ENCODE measurements at places on chromosomes 7 and 10.

DNA sequence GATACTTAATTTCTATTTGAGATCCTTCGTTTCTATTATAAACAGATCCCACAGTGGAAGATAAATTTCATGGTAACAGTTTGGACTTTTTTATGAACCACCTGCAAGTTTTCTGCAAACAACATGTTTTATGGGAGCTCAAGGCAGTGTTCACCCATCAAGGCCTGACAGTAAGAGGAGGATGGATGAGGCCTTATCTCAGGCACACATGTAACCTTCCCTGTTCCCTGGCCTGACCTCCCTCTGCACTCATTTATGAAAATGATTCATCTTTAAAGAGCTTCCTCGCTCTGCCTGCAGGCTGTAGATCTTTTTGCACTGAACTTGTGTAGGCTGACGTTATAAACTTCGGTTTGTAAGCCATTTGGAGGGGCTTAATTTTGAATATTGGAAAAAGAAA, 500.1 kb downstream of the GATA3 start:
- H3K4me1 ChIP-seq = no peaks in the 10 kb centered on the region
- DNase-seq = no peak
- no peak overlapping the region for H3K27ac ChIP-seq
- H3K27me3 ChIP-seq = no peaks in the 10 kb centered on the region

DNA sequence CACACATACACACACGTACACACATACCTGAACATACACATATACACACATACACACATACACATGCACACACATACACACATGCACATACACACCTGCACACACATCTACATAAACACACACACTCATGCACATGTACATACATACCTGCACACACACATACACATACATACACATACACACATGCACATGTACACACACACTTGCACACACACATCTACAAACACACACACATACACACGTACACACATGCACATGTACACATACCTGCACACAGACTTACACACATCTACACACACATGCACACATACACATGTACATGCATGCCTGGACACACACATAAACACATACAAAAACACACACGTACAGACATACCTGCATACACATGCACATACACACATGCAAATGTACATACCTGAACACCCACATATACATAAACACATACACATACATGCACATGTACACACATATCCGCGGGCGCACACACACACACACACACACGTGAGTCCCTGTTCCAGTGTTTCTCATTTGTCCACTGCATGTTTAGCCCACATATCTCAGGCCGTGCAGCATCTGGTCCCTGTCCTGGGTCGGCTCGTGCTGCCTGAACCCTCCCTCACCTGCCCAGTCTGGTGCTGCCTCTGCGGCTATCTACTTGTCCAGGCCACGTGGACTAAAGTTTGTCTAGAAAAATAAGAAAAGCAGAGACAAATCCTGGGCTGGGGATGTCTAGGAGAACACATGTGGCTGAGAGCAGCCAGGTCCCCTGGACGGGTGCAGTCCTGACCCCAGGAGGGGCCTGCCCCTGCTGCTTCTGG, 238.7 kb downstream of the TCERG1L start:
- peaks cover 4% of the 10 kb centered on the region for H3K4me1 ChIP-seq
- H3K36me3 ChIP-seq = no peaks in the 10 kb centered on the region
- peaks cover 5% of the 10 kb centered on the region for H3K27me3 ChIP-seq
- no peak overlapping the region for H3K4me3 ChIP-seq

DNA sequence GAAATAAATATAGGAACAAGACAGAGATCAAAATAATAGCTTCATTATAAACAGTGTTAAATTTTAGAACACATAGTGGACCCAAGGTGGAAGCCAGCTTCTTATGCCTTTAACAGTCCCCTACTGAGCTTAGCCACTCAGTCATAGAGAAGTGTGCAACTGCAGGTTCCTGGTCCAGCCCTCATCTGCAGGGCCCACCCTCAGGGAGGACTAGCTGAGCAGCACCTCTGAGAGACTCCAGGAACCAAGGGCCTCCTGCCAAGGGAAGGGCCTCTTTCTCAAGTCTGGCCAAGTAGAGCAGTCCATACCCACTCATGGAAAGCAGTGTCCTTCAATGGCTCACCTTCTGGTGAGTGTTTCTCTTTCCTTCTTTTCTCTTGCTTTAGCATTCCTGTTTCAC, 173.7 kb upstream of the PRPS1L1 start:
- peak; percentile 37 for DNase-seq
- peak overlapping the region; percentile 49 for H3K27ac ChIP-seq
- H3K27me3 ChIP-seq = no peaks in the 10 kb centered on the region

DNA sequence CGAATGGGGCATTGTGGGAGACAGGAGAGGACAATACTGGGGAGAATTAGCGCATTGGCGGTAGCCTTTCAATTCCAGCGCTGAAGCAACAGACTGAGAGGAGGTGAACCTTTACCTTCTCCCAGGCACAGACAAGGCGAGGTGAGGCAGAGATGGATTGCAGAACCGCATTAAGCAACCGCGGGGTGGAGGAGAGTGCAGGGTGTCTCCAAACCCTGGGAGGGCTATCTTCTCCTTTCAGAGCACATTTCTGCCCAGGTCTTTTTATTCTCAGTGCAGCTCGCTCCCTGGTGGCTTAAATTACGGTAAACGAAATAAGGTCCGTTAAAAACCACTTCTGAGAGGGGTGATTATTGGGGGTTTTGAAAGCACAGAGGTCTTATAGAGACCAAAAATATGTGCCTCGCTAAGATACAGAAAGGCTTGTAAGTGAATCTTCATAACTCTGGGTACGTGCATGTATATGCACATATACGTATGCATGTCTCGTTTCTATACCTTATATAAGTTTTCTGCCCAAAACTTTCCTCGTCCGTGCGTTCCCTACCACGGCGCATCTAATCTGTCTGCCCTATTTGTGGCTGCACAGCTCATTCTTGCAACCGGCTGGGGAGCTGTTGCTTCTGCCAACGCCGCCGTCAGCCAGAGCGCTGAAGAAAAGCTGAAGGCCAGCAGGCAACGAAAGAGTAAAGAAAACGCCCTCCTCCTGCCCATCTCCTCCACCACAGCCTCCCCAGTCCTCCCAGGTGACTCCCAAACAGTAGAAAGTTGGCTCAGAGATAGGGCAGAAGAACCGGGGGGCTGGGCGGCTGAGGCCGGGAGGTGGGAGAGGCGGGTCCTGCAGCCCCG, 895 bp upstream of the ZNF804B start:
- H3K4me1 ChIP-seq = peaks cover 17% of the 10 kb centered on the region
- no peaks in the 10 kb centered on the region for H3K36me3 ChIP-seq
- peak; percentile 41 for DNase-seq
- H3K4me3 ChIP-seq = peak overlapping the region; percentile 43

- peaks cover 32% of the 10 kb centered on the region for H3K4me1 ChIP-seq
- H3K36me3 ChIP-seq = no peaks in the 10 kb centered on the region
- H3K27me3 ChIP-seq = no peaks in the 10 kb centered on the region
- H3K27ac ChIP-seq = peak overlapping the region; percentile 69
- DNase-seq = no peak
- no peak overlapping the region for H3K4me3 ChIP-seq
Measured at GRCh38 chr10:89374713-89375141, 3.1 kb upstream of the IFIT1B start.

GRCh38 chr10:122233857-122234348, 37.2 kb upstream of the BTBD16 start:
- no peak overlapping the region for H3K4me3 ChIP-seq
- H3K36me3 ChIP-seq = peaks cover 43% of the 10 kb centered on the region
- H3K27me3 ChIP-seq = no peaks in the 10 kb centered on the region
- peak; percentile 61 for DNase-seq
- H3K4me1 ChIP-seq = peaks cover 29% of the 10 kb centered on the region

- H3K36me3 ChIP-seq = no peaks in the 10 kb centered on the region
- H3K27me3 ChIP-seq = no peaks in the 10 kb centered on the region
- no peak for DNase-seq
- H3K27ac ChIP-seq = no peak overlapping the region
Measured at GRCh38 chr10:69239136-69239535, 19.0 kb downstream of the HKDC1 start.

DNA sequence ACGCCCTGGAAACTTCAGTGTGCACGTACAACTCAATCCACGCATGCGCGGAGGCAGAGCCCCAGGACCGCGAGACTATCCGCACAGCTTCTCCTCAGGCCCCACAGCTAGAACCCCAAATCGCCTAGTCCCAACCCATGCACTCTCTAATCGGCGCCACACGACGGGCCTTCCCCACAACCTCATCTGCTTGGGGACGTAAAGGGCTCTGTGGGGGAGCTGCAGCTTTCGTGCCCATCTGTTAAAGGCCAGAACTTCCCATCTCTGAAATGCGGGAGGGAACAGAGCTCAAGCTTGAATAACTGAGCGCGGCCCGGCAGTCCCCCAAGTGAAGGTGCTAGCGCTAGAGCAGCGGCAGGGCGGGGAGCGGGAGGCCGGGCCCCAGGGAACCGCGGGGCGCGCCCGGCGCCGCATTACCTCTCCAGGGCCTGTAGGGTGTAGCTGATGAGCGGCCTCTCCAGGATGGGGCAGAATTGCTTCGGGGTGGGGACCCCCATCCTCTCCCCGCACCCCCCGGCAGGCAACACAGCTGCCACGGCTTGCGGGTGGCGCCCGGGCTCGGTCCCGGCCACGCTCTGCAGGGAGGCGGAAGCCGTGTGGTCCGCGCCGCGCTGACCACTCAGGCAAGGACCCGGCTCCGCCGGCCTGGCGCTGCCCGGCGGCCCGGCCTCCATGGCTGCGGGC, 547 bp downstream of the CRPPA start:
- H3K4me3 ChIP-seq = peak overlapping the region; percentile 70
- no peaks in the 10 kb centered on the region for H3K27me3 ChIP-seq
- peak; percentile 96 for DNase-seq
- H3K27ac ChIP-seq = peak overlapping the region; percentile 98

- peaks cover 64% of the 10 kb centered on the region for H3K27me3 ChIP-seq
- no peaks in the 10 kb centered on the region for H3K36me3 ChIP-seq
- no peak for DNase-seq
- no peak overlapping the region for H3K4me3 ChIP-seq
- H3K27ac ChIP-seq = no peak overlapping the region
- peaks cover 26% of the 10 kb centered on the region for H3K4me1 ChIP-seq
Measured at GRCh38 chr10:102413053-102413705, 5.4 kb downstream of the PSD start.

GRCh38 chr10:541750-542371, 147.6 kb downstream of the DIP2C start:
- H3K36me3 ChIP-seq = no peaks in the 10 kb centered on the region
- no peak overlapping the region for H3K27ac ChIP-seq
- peaks cover 7% of the 10 kb centered on the region for H3K4me1 ChIP-seq

- DNase-seq = peak; percentile 96
- H3K27ac ChIP-seq = peak within 1 kb of the TSS; percentile 95
- peaks cover 9% of the 10 kb centered on the region for H3K36me3 ChIP-seq
- peak within 1 kb of the TSS; percentile 75 for H3K4me3 ChIP-seq
Measured at GRCh38 chr10:93702210-93703001, at the start of gene FRA10AC1. Gene FRA10AC1, minus strand, starts transcription at chr10:93702592. Its CDS starts 2,486 bp downstream, at chr10:93700106.

- H3K27ac ChIP-seq = no peak overlapping the region
- H3K4me3 ChIP-seq = no peak overlapping the region
- no peaks in the 10 kb centered on the region for H3K36me3 ChIP-seq
- no peak for DNase-seq
- H3K27me3 ChIP-seq = peaks cover 22% of the 10 kb centered on the region
- peaks cover 2% of the 10 kb centered on the region for H3K4me1 ChIP-seq
Measured at GRCh38 chr7:128904381-128905197, 5.9 kb downstream of the KCP start.

- peaks cover 9% of the 10 kb centered on the region for H3K36me3 ChIP-seq
- no peak overlapping the region for H3K27ac ChIP-seq
- H3K4me1 ChIP-seq = peaks cover 9% of the 10 kb centered on the region
- peak; percentile 47 for DNase-seq
- no peaks in the 10 kb centered on the region for H3K27me3 ChIP-seq
Measured at GRCh38 chr7:29915481-29916215, 74.0 kb downstream of the SCRN1 start.

GRCh38 chr10:3832022-3832786, 47.2 kb upstream of the KLF6 start:
- H3K27ac ChIP-seq = no peak overlapping the region
- H3K36me3 ChIP-seq = no peaks in the 10 kb centered on the region
- no peak for DNase-seq
- H3K4me1 ChIP-seq = peaks cover 20% of the 10 kb centered on the region

DNA sequence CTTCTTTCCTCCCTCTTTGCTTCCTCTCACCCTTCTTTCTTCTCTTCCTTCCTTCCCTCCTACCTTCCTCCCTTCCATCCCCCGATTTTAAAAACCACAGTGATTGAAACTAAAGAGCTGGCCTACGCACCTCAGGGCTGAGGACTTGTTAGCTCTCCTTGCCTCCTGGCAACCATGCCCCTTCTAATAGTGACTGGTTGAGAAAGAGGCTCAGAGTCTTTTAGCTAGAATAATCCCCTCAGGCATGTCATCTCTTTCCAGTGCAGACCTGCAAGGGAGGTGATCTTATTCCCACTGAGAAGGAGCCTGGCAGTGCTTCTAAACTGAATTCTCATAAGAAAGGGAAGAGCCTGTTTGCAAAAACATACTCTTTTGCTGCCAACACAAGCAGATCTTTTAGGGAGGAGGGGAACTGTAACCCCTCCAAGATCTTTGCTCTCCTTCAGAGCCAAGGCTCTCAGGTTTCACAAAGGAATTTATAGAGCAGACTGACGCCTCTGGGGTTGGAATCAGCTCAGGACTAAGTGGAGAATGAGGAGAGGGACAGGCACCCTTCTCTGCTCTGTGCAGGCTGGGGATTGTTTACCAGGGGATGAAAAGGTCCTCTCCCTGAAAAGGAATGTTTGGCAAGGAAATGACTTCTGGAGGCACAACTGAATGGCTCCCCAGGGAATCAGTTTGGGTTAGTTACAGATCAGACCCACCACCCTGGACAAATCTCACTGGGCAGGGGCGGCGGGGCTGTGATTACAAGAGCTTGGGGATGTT, 9.4 kb upstream of the ANKRD1 start:
- peak; percentile 87 for DNase-seq
- H3K27ac ChIP-seq = peak overlapping the region; percentile 85
- no peak overlapping the region for H3K4me3 ChIP-seq
- H3K27me3 ChIP-seq = no peaks in the 10 kb centered on the region

DNA sequence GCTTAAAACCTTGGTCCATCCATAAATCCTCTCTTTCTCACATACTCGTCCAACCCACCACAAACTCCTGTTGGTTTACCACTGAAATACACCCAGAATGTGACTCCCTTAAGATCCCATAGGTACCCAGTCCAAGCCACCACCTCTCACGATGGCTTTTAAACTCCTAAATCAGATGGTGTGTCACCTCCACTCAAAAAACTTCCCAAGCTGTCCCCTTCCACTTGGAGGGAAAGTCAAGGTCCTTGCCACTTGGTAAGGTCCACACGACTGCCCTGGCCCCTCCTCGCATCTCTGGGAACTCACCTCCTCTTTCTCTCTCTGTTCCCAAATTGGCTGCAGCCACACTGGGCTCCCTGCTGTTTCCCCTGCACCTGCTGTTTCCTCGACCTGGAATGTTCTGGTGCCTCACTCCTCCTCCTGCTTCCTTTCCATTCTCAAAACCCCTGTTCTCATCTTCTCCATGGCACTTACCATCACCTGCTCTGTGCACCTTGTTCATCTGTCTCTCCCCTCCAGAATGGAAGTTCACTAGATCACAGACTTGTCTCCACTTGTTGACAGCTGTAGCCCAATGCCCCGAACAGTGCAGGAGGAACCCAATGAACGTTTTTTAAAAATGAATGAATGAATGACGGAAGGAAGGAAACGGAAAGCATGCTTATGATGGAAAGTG, 23.0 kb downstream of the ZFAND2A start:
- H3K4me3 ChIP-seq = peak overlapping the region; percentile 83
- H3K27me3 ChIP-seq = no peaks in the 10 kb centered on the region
- H3K4me1 ChIP-seq = peaks cover 15% of the 10 kb centered on the region
- no peak for DNase-seq

Data from muscle of leg (tissue), 16 donors.